ENCODE measurements at places on chromosomes 2 and 18.

- DNase-seq = no peak
These were observed 59.5 kb upstream of the SP3 start for GRCh38 chr2:174024524-174025270.

GRCh38 chr2:64787019-64787365, 133.3 kb upstream of the SERTAD2 start:
- no peak for DNase-seq

- no peak for DNase-seq
These were observed 109.2 kb downstream of the SCN2A start for GRCh38 chr2:165348441-165348840.

DNA sequence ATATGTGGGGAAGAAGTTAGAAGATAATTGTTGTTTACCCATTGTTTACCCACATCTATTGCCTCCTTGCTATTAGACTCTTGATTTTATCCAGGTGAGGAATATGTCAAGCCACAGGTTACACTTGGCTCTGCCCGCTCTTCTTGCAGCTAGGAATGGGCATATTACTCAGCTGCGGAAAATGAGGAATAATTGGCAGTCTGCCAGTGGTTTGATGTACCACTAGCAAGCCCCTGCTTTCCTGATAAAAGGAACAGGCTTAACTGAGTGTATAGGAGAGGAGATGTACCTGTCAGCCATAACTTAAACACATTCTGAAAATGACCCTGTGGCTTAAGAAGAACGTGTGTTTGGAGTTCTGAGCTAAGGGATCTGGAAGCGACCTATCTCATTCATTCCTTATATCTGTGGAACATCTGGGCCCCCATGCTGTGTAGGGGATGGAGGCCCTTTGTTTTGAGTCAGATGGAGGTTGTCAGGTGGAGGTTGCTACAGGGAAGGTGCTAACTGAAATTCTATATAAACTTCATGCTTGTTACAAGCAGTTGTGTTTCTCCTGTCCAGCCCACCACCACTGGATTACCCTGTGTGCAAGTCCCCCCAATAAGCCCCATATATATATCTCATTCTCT, 4.6 kb upstream of the FMNL2 start:
- no peak for DNase-seq

DNA sequence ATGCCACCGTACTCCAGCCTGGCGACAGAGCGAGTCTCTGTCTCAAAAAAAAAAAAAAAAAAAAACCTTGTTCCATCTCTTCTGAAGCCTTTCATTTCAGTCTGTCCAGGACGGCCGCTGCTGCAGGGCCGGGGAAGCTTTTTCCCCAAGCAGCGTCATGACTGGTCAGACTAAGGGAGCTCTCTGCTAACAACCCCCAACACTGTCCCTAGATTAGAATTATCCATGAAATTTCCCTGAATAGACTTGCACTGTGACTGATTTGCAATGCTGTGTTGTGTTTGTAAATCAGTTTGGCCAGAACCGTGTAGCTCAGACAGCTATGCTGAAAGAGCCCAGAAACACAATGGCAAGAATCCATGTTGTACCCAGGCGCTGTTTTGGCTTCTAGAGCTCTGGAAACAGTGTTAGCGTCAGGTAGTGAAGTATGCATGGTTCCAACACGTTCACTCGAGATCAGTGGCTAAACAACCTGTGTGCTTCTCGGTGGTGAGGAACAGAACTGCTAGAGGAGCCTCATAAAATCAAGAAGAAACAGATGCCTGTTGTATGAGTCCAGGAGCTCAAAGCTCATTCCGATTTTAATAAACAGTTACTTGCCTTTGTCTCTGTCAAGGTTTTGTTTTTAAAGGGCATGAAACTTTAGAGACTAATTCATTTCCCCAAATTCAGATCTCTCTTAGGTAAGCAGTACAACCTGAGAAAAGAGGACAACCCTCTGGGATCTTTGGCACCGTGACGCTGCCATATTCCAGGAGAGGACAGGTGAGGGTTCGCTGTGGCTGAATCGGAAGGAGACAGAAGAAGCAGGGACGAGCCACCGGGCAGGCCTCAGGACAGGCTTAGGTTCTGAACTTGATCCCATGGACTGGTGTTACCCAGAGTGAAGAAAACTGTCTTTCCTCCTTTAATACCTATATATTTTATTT, 43.5 kb downstream of the GORASP2 start:
- DNase-seq = no peak

DNA sequence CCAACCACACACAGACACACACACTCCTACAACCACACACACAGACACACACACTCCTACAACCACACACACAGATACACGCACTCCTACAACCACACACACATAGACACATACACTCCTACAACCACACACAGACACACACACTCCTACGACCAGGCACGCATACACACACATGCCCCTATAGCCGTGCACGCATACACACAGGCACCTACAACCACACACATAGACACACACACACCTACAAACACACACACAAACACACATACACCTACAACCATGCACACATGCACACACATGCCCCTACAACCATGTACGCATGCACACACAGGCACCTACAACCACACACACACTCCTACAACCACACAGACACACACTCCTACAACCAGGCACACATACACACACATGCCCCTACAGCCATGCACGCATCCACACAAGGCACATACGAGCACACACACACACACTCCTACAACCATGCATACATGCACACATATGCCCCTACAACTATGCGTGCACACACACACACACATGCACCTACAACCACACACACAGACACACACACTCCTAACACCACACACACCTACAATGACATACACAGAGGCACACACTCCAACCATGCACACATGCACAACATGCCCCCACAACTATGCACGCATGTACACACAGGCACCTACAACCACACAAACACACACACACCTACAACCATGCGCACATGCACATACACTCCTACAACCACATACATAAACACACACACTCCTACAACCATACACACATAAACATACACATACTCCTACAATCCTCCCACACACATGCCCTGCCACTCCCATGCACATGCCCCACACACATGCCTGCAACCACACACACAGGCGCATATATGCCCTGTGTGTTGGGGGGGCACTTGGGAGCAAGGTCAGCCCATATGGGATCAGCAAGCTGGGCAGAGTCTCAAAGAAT, 19.1 kb upstream of the TEX51 start:
- no peak for DNase-seq

DNA sequence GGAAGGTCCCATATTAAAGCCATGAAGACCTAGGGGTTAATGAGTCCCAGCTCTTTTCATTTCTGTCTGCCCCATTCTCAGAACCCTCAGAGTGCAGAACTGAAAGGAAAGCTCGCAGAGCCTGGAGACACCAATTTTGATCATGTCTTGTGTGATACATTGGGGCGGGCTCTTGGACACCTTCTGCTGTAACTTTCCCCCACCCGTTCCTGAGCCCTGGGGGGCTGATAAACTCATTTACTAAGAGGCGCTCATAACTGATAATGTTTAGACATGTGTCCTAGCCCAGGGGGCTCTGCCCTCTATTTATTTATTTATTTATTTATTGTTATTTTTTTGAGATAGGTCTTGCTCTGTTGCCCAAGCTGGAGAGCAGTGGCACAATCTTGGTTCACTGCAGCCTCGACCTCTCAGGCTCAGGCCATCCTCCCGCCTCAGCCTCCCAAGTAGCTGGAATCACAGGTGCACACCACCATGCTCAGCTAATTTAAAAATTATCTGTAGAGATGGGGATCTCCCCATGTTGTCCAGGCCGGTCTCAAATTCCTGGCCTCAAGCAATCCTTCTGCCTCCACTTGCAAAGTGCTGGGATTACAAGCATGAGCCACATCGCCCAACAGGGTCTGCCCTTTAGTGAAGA, 72.4 kb upstream of the HAAO start:
- DNase-seq = no peak

GRCh38 chr2:134718023-134718816, 580 bp downstream of the TMEM163 start:
- DNase-seq = no peak

DNA sequence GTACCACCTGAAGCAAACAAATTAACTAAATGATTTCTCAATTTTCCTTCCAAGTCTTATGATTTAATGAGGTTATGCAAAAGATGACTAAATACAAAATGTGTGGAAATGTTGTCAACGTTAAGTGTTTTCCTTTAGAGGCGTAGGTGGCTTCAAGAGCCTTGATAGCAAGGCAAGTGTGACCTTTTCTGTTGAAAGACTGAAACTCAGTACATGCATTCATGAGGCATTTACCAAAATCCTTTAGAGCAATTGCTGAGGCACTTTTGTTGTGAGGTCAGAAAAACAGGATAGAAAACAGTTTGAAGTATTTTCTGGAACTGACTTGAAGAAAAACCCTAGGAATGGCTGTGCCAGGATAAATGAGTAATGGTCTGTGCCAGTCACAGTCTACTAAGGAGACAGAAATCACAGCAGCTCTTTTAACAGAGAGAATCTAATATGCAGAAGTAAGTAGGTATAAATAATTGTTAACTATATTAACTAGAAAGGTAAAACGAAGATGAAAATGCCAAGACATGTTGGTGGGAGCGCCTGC, 326.5 kb upstream of the CDH20 start:
- no peak for DNase-seq

GRCh38 chr2:72996117-72996502, 75.4 kb downstream of the SFXN5 start:
- no peak for DNase-seq

- no peak for DNase-seq
These were observed 10.8 kb downstream of the SIX3 start for GRCh38 chr2:44952143-44952805.

Measured in non-pigmented ciliary epithelial cell (primary cell).